ENCODE measurements at places on chromosomes 1 and 21. TPM values are rescaled to one million over a fixed set of nuclear protein-coding genes. Genes with fewer than 3 reads are reported as not detected.

DNA sequence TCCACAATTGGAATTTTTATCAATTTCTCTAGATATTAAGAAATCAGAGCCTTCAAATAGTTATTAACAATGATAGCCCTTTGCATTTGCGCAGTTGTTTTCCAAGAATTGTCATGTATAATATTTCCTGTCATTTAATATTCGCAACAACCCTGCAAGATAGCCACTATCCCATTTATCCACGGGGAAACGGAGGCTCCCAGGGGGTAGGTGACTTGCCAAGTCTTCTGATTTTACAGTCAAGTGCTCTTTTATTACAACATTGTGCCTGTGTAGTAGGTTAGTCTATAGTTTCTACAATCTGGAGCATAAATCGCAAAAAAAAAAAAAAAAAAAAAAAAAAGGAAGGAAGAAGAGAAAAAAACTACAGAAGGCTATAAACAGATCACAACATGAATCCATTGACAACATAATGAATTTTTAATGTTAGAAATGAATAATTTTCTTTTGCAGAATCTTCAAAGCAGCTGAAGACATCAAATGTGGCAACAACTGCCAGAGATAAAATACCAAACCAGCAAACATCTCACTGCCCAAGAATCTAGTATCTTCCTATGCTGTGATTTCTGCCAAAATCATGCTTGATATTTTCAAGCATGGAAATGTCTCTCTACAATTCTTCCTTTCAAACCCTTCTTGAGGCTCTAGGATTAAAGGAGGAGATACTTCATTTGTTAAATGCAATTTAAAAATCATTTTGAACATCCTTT, 125.5 kb downstream of the PTPN14 start:
- DNase-seq: no peak

- DNase-seq: no peak
These were observed 54.6 kb upstream of the SYT14 start for GRCh38 chr1:209883341-209883971.

GRCh38 chr1:168476588-168477385, 67.0 kb downstream of the XCL2 start:
- DNase-seq: no peak

DNA sequence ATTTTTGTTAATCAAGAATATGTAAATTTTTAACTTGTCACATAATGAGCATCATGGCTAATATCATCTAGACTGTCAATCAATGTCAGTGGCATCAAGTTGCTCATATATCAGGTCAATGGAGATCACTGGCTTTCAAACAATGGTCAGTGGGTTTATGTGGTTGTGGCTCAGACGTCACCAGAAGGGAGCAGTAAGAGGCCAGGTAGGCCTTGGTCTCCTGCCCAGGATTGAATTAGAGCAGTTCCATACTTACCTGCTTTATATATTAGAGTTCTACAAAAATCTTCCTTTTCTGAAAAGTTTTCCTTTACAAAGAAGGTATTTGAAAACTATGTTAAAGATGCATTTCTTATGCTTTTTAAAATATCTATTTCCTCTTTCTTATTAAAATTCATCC, 206.3 kb upstream of the B3GALT2 start:
- no peak for DNase-seq

Gene RUNX1
- 0.64 TPM for total RNA-seq

DNA sequence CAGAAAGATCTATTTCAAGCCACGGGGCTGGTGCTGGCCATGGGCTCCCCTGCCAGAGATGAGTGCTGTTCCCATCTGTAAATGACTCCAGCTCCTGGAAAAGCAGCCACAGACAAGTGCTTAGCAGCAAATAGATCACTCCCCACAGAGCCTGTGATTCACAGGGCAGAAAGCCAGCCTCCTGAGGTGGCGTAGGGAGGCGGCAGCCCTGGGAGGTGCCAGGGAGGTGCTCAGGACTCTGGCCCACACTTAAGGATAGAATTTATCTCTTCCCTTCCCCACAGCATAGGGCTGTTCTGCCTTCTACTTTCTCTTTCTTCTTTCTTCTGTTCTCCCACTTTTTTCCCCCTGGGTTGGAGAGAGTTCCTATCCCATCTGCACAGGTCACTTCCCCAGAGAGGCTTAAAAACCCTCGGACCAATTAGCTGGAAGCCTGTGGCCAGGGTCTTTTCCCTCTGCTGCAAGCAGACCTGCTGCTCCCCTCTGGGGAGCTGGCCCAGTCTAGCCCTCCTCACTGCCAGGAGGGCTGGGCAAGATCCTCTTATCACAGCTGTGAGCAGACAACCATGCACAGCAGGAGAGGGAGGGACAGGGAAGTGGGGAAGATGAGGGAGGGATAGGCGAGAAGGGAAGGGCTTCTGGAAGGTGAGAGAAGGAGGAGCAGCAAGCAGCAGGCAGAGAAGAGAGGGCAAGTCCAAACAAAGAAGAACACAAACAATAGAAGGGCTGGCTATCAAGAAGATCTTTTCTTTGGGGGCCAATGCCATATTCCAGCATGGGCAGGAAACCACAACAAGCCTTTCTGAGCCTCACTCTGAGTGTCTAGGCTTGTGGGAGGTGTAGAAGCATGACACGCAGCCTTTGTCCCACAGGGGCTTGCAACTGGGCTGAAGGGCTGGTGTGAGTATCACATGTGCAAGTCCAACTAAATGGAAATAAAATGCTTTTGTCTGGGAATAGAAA, 41.0 kb downstream of the KCND3 start:
- no peak for DNase-seq

GRCh38 chr1:43930168-43930948, 3.2 kb upstream of the ARTN start:
- no peak for DNase-seq

GRCh38 chr1:184823080-184823479, 68.4 kb upstream of the EDEM3 start:
- no peak for DNase-seq

GRCh38 chr1:85091671-85092280, 43.5 kb upstream of the MCOLN3 start:
- no peak for DNase-seq

Gene RNPEP
- total RNA-seq: 47.7 TPM

DNA sequence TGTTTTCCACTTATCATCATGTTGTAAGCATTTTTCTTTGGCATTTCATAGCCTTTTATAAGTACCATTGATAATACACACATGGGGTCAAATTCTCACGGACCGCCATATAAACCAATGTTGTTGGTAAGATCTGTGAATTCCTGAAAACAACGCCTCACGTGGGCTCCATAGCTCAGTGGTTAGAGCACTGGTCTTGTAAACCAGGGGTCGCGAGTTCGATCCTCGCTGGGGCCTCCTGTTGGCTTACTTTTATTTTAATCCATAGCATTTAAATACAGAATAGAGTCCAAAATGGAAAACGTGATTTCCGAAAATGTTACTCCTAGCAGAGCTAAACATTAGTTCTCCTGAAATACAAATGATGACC, 83.1 kb downstream of the HHIPL2 start:
- peak; percentile 46 for DNase-seq

DNA sequence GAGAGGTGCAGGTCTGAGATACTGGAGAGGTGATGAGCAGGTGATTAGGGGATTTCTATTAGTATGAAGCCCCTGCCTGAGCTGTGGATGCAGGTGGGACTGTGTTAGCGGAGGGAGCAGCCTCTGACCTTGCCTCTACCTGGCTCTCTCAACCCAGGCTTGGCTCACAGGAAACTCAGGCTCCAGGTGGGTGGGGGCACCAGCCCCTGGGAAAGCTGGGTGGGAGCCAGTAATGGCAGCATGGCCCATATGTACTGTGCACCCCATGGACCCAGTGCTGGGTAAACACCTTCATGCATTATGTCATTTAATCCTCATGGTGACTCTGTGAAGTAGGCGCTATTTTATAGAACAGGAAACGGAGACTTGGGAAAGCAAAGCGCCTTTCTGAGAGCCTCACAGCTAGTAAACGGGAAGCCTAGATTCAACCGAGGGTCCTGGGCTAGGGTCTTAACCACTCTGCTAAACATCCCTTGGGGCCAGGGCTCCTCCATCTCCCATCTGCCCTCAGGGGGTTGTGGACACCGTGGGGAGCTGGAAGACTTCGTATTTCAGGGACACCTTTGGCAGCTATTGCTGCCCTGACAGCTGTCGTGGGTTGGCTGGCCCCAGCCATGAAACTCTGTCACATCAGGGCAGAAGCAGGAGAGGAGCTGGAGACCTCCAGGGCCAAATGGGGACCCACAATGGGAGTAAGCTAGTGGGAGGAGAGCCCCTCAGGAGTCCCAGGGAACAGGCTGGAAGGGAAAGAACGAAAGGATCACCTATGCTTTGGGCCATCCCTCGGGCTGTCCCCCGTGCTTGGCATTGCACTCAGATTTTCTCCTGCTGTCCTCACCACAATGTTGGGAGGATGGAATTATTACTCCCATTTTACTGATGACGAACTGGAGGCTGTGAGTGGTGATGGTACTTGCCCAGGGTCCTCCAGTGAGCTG, 59.6 kb upstream of the CSF3R start:
- no peak for DNase-seq

DNA sequence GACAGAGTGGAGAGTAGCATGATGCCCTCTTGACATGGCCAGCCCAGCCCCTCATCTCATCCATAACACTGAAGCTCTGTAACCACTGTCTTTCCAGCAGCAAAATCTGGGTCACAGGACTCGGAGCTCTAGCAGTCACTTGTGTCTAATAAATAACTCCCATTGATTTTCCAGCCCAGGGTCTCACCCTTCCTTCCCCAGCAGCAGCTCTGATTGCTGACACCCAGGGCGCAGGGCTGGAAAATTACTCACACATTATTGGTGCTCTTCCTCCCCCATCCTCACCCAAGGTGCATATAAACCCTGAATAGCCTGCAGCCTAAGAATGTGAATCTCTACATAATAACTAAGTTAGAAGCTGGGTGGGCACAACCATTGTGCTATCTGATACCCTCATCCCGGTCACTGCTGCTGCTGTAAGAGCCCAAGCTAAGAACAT, 21.1 kb upstream of the OR10J5 start:
- DNase-seq: no peak

GRCh38 chr21:33101300-33101911, 31.5 kb downstream of the OLIG1 start:
- peak; percentile 60 for DNase-seq

GRCh38 chr1:18766328-18766727, 93.1 kb downstream of the TAS1R2 start:
- no peak for DNase-seq

Gene RGS13
- not detected for total RNA-seq

DNA sequence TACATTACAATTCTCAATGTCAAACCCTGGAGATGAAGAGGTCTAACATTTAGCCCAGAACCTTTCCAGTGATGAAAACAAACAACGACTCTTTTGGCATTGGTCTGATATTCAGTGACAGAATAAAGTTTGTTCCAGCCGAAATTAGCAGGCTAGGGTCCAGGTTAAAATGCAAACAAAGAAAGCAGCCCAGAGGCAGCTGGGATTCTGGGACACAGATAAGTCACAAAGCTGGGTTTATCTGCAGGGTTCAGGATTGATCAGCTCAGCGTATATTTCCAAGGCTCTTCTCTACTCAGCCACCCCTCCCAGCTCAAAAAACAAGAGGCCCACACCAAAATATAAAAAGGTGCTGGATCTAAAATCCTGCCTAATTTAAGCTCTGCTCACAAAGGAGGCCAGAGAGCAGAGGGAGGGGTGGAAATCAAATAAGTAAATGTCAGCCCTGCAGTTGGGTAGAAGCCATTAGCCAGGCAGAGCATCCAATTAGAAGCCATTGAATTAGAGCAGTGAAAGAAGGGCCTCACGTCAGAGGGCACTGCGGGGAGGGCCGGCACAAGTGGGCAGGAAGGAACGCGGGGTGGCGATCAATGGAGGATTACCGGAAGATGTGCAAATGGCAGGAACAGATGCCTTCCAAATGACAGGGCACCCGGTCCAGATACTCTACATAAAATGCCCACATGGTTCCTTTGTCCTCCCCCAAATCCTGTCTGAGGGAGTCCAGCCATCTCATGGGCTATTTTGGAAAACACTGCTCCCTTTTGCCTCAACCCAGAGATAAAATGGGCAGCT, 3.2 kb upstream of the KLHDC8A start:
- DNase-seq: no peak

- no peak for DNase-seq
These were observed 108.2 kb downstream of the DIRAS3 start for GRCh38 chr1:67942274-67942673.

GRCh38 chr1:14598498-14599182, at the start of gene KAZN:
KAZN (plus strand) TSS chr1:14598685.
- DNase-seq: peak; percentile 63

DNA sequence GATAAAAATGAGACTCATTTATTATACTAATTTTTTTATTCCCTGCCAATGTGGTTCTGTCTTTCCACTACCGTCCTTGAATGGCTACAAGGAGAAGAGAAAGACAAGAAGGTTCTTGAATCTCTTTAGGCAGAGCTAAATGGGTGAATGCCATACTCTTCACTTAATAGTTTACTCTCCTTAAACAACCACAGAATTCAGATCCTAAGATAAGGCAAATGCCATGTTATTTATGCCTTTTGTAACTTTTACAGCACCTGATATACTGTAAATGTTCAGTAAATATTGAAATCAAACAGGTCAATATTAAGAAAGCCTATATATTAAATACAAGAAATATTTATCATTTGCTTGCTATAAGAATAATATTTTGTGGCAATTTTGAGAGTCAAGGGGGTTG, 58.4 kb downstream of the IGSF5 start:
- no peak for DNase-seq

GRCh38 chr21:43734131-43734927, 15.4 kb downstream of the PDXK start:
- DNase-seq: no peak

Gene LINGO4
- not detected for total RNA-seq

Gene ATP5IF1
- total RNA-seq: 125 TPM

Gene LDLRAD1
- total RNA-seq: not detected

GRCh38 chr1:41528726-41529605, 44.5 kb upstream of the EDN2 start:
- no peak for DNase-seq

GRCh38 chr1:215007880-215008279, 74.7 kb upstream of the KCNK2 start:
- no peak for DNase-seq

DNA sequence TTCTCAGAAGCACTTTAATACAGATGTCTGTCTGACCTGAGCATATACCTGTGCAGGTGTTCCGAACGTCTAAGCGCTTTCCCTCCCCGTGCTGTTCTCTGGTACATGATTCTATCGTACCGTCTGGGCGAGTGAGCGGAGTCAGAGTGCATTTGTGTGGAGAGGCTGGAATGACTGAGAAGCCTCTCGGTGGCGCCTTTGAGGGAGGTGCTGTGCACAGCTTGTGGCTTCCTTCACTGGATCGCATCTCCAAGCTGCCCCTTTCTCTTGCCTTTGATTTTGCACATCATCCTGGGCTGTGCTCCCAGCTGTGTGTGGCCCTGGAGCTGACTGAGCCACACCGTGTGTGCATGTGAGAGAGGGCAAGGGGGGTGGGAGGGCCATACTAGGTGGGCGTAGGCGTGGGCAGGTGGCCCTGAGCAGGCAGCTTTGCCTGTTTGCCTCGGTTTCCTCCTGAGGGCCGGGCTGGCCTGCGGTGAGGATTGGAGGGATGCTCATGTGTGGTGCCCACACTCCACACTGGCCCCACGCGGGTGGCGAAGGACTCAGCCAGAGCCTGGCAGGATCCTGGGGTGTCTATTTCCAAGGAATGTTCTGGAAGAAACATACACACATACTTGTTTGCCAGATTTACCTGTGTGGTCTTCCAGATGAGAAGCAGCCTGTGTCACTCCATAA, 105.3 kb downstream of the ADARB1 start:
- DNase-seq: no peak
